ENCODE measurements at places on chromosomes 6 and 20.

- no peak for DNase-seq
Measured at GRCh38 chr6:143529095-143529494, 17.6 kb upstream of the FUCA2 start.

- no peak for DNase-seq
Measured at GRCh38 chr6:127894051-127894450, 6.8 kb downstream of the THEMIS start.

DNA sequence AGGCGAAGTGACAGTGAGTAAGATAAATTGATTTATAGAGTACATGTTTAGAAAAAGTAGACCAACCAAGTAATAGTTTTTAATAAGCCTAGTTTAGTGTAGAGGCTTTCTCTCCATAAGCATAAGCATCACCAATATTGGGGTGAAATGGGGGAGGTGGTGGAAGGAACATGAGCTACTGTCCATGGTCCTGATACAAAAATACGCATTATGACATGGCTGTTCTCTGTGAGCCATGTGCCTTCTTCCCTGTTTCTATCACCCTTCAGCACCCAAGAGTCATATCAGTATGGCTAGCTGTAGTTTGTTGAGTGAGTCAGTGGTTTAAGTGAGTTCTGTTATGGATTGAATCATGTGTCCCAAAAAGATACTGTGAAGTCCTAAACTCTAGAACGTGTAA is 150.8 kb downstream of the EDN1 start:
- DNase-seq = no peak

DNA sequence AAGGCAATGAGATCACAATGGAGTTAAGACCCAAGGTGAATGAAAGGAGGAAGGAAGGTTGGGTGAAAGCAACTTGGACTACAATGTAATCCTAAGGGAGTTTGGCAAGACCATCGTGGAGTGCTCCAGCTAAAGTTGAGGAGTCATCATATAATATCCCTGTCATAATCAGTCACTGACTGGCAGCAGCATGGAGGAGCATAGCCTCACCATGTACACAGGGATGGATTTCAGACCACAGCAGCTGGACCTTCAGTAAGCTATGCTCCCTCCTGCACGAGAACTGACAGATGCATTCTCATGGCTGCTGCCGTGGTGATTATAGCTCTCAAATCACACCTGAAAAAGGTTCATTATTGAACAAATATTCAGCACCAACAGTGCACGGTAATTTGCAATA is 43.0 kb downstream of the GOPC start:
- DNase-seq = no peak

DNA sequence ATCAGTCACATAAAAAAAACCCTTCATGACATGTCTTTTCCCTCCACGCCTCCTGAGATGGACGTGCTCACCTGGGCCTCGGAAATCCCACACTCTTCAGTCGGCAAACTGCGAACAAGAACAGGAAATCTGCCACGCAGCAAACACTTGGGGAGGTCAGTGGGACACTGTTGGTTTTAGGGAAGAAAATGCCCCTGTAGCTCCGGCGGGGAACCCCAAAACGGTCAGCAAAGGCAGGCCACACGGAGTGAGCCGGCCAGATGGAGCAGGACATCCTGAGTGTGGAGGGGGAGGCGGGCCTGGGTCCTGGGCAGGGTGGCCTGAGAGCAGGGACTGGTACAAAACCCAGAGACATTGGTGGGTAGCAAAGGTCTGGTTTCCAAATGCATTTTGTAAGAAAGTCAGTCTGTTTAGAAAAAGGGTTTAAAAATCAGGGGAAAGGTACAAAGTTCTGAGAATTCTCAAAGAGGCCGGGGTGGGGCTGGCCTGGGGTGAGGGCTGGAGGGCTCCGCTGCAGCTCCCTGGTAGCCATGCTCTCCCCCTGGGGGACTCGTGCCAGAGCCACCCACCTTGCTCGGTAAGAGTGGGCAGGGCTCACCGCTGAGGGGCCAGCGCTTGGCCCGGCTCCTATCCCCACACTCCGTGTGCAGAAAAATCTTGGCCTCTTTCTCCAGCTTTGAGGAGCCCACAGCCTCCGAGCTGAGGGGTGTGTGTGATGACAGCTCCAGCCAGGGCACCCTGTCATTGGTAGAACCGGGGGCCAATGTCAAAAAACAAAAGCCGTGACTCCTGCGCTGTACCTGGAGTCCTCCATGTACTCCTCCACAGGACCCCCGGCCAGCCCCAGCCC is 5.2 kb downstream of the SLC2A4RG start:
- DNase-seq = no peak

- no peak for DNase-seq
Measured at GRCh38 chr6:43766964-43767461, 3.0 kb upstream of the VEGFA start.

- no peak for DNase-seq
Measured at GRCh38 chr6:124699038-124699437, 263.2 kb upstream of the RNF217 start.

DNA sequence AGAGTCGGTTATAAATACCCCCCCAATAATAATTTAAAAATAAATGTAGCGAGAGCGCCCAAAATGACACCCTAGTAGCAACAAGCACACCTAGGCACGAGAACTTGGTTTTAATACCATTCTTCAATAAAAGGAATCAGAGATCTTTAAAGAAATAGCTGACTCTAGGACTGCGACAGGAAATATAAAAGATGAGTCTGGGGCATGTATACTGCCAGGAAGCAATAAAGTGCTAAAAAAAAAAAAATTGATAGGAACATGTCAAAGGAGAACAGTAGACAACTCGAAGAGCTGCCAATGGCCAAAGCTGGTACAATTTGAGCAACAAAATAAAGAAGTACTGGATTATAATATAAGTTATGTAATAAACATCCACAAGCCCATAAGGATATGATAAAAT is 2.2 kb downstream of the PNISR start:
- no peak for DNase-seq

GRCh38 chr6:884570-884969 is 191.6 kb upstream of the EXOC2 start:
- no peak for DNase-seq

GRCh38 chr6:130032758-130033340 is 14.5 kb downstream of the L3MBTL3 start:
- DNase-seq = no peak

GRCh38 chr6:79307321-79308036 is 73.0 kb upstream of the HMGN3 start:
- no peak for DNase-seq

DNA sequence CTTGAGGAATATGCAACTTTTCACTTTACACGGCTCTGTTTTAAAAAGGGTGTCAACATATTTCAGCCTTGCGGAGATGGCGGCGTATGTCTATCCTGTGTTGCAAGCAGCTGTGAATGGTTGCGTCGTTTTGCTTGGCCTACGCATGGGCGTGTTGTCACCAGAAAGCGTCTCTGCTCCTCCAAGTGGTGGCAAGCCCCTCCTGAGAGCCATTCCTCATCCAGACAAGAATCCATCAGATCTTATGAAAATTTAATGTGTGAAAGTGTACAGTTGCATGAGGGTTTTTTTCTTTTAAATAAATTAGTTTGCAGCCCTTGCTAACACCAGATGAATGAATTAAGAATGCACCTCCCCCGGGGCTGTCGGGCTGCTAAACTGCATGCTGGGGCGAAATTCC is 114.4 kb downstream of the PHACTR3 start:
- DNase-seq = no peak

DNA sequence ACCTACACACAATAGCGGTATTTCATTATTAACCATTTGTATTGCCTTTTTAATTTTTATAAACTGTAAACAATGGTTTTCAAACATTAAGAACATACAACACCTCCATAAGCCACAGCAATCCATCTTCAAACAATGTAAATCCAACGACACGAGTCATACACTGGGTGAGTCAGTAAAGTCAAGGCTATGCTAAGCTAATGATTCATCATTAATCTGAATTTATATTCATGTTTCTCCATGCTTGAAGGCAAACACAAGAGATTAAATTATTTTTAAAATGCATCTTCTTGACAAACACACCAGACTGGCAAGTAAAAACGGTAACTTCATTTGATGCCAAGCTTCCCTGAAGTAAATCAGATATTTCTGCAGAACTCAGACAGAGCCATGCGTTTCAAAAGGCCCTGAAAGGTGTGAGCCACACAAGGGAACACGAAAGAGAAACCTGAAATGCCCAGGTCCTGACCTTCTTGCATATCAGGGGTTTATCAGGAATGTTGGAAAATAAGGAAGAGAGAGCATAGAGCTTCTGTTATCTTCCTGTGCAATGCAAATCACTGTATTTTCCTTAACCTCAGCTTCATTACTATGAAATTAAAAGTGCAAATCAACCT is 162.5 kb downstream of the ALDH8A1 start:
- DNase-seq = no peak

DNA sequence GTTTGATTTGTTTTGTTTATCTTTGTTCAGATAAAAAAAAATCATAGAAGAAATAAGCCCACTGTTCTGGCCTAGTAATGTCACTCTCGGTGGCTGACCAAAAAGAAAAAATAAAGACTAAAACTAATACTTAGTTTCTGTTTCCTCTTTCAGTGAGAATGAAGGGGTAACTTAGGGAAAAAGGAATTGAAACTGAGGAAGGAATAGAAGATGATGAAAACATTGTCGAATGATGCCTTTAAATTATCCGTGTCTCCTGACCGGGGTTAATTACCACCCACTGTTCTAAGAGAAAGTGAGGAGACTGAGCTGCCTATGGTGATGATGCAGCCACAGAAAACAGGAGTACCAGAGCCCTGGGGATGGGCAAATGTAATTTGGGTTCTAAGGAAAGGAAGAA is 73.1 kb downstream of the PTCHD4 start:
- no peak for DNase-seq

GRCh38 chr20:1724901-1725300 is 67.3 kb upstream of the SIRPG start:
- no peak for DNase-seq

GRCh38 chr6:126773112-126773805 is 345.2 kb upstream of the RSPO3 start:
- no peak for DNase-seq

DNA sequence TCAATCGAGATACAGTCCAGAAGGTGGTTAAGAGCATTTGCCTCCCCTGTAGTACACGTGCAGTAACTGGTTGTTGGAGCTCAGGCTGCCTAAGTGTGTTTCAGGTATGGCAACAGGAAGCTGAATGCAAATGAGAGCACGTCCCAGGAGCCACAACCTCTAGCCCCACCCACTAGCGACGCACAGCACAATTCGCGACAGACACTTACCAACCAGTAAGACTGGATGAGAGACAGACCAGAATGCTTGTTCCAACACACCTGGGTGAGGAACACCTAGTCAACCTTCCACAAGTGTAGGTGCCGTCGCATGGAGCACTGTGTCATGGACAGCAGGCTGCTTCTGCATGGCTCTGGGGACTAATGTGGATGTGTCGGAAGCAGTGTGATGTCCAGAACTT is 7.2 kb upstream of the SERPINB1 start:
- DNase-seq = no peak

- DNase-seq = no peak
Measured at GRCh38 chr6:89146718-89147700, 1.2 kb downstream of the PM20D2 start.

GRCh38 chr20:37270576-37271420 is 9.2 kb upstream of the GHRH start:
- no peak for DNase-seq

- DNase-seq = no peak
Measured at GRCh38 chr6:124973780-124974179, 11.5 kb downstream of the RNF217 start.

- DNase-seq = no peak
Measured at GRCh38 chr6:38725414-38726183, 10.5 kb downstream of the DNAH8 start.

DNA sequence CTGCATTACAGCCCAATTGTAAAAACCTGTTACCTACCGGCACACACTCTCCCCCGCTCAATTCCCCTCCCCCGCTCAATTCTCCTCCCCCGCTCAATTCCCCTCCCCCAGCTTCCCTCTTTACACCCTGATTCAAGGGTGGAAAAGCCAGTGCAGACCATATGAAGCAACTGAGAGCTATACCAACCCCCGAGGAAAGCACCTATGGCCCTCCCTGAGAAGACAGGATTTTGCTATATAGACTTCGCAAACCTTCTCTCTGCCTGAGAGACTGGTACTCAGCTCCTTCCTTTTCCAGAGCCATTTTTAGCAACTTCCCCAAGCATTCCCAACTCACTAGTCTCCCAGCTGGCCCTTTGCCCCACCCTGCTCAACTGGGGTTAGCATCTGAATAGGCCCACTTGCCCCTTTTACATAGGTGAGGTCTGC is 7.6 kb downstream of the GNAS-AS1 start:
- DNase-seq = no peak

GRCh38 chr6:141443032-141443431 is 689.7 kb upstream of the GJE1 start:
- no peak for DNase-seq
